NCI-H1092 (cell line): ENCODE measurements at places on chromosomes 7 and 10.

DNA sequence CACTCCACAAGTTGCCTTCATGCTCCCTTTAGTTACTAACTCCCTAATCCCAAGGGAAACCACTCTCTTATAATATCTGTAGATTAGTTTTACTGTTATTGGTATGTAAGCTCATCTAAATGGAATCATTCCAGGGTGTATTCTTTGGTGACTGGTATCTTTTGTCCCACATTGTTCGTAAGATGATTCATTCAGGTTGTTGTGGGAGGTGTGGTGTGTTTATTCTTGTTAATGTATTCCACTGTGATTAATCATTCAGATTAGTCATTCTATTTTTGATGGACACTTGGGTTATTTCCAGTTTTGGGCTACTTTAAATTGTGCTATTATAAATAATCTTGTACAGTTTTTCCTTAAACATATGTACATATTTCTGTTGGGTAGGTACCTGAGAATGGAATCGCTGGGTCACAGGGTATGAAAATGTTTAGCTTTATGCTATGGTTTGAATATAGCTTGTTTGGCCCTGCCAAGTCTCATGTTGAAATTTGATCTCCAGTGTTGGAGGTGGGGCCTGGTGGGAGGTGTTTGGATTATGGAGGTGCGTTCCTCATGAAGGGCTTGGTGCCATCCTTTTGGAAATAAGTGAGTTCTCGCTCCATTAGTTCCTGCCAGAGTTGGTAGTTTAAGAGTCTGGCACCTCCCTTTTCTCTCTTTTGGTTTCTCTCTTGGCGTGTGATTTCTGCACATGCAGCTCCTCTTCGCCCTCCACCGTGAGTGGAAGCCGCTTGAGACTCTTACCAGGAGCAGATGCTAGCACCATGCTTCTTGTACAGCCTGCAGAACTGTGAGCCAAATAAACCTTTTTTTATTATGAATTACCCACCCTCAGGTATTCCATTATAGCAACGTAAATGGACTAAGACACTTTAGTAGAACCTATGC lies 13.8 kb downstream of the BTRC start:
- DNase-seq = no peak

DNA sequence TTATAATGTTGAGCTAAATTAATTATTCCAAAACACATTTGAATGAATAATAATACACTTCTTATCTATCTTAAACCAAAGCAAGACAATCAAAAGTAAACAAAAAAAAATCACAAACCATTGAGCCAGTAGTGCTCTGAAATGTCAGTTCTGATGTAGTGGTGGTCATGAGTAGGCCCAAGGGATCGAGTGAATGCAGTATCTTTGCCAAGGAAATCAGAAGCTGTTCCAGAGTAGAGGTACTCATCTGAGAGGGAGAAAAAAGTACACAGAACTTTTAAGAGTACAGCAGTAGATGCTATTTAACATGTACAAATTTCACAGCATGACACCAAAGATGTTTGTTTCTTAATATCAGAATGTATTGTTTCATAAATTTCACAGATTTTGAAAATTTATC lies 121.5 kb downstream of the SEMA3D start:
- DNase-seq = no peak

- no peak for DNase-seq
Observed at GRCh38 chr7:34208878-34209621, 303.7 kb downstream of the BMPER start.

- no peak for DNase-seq
Observed at GRCh38 chr10:86135191-86135590, 231.4 kb downstream of the GRID1 start.

- no peak for DNase-seq
Observed at GRCh38 chr7:142002179-142002578, 6.5 kb downstream of the MGAM start.

GRCh38 chr7:115740043-115740442 lies 290.5 kb downstream of the TFEC start:
- no peak for DNase-seq

- no peak for DNase-seq
Observed at GRCh38 chr7:14013898-14014297, 24.4 kb upstream of the ETV1 start.

GRCh38 chr7:44486001-44486400 lies 4.5 kb downstream of the NUDCD3 start:
- DNase-seq = no peak

DNA sequence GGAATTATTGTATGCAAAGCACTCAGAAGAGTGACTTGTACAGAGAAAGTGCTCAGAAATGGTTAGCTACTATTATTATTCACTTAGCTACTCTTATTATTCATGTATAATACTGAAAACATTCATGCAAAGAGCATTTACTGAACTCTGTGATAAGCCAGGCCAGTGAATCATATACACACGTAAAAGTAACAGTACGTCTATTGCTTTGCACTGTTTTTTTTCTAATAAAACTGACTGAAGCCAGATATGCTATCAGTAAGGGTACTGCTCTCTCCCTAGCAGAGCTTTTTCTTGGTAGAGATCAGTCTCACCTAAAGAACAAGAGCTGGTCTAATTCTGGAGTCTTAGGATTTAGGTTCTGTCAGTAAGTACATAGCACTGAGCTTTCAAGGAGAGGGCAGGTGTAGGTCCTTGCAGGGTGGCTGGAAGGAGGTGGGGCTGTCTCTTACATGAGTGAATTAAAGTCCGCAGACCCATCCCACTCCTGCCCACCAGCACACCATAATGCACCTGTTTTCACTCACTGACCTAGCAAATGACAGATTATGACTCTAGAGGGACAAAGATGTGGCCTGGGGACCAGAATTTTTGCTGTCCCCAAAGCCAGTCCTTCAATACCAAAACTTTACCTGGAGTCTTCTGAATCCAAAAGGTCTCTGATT lies 145.9 kb downstream of the ARID5B start:
- DNase-seq = no peak

GRCh38 chr10:88800152-88801125 lies 2.1 kb upstream of the LIPM start:
- no peak for DNase-seq

- DNase-seq = no peak
Observed at GRCh38 chr7:47982610-47983009, 3.2 kb upstream of the HUS1 start.

DNA sequence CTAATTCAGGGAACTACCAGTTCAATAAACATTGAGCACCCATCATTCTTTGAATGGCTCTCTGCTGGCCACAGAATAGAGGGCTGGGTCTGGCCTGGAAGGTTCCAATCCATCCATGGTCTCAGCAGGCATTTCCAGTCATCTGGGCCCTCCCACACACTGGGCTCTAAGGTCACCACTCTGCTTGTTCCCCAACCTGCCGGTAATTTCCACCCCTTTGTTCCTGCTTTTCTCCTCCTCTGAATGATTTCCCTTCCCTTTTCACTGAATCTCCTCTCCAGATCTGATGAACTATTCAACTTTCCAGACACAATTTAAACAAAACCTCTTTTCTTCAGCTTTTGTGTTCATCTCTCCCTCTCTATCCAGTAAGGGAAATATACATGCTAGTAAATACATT lies 2.6 kb downstream of the BZW2 start:
- DNase-seq = no peak

DNA sequence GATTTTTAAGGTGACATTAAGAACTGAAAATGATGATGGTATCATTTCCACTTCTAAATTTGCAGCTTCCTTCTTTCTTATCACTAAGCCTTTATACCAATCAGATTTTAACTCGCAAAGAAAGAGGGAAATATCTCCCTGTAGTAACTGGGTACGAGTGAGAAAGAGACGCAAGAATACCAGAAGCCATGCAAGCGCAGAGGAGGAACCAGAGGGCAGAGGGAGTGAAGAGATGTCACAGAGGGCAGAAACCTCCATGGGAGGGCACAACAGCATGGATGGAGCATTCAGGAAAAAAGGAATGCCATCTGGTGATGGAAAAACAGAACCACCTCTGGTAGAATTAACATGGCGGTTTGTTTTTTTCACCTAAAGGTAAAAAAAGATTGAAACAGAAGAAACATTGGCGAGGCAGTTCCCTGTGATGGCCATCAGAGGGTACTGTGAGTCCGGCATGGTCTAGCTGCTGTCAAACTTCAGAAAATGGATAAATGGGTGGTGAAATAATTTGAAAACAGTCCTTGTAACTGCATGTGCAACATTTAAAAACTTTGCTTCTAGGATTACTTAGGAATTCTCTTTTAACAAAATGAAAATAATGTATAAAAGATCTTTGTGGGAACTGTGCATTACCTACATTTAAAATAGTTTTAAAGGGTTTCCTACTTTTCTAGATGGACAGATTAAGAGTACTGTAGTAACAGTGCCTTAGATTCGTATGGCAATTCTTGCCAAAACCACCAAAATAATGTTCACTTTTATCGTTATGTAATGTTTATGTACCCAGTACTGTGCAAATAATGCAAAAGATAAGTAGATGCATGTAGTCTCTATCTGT lies 91.8 kb downstream of the ARHGAP12 start:
- no peak for DNase-seq

- no peak for DNase-seq
Observed at GRCh38 chr7:27197137-27198042, 2.5 kb downstream of the HOXA13 start.

DNA sequence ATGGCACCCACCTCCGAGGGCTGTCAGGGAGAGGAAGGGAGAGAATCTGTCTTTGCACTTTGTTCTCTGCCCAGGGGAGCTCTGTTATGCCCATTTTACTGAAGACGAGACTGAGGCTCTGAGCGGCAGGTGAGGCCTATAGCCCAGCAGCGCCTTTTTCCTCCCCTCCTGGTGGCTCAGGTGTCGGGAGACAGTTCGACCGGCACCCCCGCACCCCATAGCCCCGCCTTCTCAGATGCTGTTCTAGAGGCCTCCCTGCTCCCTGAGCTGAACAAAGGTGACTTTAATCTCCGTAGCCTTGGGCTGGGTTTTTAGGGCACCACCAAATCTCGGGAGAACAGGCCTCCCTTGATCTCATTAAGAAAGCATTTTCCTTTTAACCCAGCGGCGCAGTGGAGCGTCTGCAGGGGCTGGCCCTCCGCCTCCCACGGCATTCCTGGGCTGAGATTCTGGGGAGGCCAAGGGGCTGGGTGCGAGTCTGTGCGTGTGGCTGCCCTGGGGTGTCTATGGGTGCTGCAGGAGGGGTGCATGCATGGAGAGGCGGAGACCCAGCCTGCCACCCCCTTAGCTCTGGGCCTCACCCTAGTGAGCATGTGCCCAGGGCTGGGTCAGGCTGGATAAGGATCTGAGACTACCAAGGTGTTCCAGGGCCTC lies 3.3 kb downstream of the LFNG start:
- DNase-seq = no peak

DNA sequence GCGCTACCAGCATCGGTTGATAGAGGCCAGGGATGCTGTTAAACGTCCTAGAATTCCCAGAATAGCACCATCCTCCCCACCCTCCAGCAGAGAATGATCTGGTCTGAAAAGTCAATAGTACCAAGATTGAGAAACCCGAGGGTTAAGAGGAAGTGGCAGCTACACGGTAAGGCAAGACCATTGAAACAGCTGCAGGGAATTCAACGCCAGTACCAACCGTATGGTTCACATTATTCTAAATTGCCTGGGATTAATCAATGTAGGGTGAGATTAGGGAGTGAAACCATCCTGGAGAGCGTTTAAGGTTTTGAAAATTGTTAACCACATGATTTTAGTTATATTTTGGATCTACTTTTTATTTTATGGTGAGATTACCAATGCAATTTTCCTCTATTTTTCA lies 352.2 kb downstream of the PRPF18 start:
- DNase-seq = no peak

DNA sequence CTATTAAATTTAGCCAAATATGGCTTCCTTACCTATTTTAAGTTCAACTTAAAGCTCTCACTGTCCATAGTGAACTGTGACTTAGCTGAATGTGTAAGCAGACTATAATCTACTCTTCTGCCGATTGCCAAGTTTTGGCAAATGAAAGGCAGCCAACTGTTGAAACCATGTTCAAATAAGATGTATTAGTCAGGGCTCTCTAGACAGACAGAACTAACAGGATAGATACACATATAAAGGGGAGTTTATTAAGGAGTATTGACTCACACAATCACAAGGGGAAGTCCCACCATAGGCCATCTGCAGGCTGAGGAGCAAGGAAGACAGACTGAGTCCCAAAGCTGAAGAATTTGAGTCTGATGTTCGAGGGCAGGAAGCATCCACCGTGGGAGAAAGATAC lies 837.7 kb upstream of the AUTS2 start:
- DNase-seq = no peak

DNA sequence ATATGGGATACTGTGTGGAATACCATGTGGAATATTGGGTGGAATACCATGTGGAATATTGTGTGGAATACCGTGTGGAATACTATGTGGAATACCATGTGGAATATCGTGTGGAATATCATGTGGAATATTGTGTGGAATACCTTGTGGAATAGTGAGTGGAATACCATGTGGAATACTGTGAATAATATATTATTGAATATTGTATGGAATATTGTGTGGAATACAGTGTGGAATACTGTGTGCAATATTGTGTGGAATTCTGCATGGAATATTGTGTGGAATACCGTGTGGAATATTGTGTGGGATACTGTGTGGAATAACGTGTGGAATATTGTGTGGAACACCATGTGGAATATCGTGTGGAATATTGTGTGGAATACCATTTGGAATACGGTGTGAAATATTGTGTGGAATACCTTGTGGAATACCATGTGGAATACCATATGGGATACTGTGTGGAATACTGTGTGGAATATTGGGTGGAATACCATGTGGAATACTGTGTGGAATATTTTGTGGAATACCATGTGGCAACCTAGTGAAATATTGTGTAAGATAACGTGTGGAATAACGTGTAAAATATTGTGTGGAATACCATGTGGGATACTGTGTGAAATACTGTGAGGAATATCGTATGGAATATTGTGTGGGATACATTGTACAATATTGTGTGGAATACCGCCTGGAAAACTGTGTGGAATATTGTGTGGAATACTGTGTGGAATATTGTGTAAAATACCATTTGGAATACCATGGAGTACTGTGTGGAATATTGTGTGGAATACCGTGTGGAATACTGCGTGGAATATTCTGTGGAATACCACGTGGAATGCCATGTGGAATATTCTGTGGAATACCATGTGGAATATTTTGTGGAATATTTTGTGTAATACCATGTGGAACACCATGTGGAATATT lies 133.9 kb upstream of the CHST15 start:
- DNase-seq = no peak

DNA sequence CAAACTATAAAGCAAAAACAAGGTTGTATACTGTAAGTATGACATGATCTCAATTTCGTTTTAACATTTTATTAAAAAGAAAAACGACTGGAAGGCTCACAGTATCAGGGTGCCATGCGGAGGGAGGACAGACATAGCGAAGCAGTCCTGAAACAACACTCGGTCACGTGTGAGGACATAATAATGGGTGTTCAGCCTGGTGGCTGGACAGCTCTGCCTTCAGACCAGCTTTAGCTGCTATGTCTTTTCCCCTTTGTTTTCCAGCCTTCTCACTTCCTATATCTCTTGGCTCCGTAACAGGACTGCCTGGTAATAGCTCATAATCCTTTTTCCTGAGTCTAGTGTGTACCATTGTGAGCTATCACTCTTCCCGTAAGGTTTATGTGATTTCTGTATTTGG lies 18.4 kb upstream of the KLF14 start:
- no peak for DNase-seq

DNA sequence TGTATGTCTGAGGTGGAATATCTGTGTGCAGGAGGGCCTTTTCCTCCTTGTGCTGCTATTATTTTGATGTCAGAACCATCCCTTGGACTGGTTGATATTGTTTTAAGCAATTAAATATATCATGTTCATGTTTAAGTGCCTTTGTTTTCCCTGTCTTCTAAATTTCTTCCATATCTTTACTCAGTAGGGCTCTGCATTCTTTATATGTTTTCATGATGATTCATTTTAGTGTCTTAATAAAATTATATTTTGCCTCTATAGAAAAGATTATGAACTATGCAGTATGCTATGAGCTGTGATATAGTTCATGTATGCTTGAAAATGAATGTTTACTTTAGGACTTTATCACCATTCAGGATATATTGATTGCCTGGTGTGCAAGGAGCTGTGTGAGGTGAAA lies 34.8 kb downstream of the AHR start:
- no peak for DNase-seq
